NCI-H524 (cell line): ENCODE measurements at places on chromosomes 7 and 10.
A peak's percentile ranks its signal among the peaks of the same experiment; 100 is the strongest.

DNA sequence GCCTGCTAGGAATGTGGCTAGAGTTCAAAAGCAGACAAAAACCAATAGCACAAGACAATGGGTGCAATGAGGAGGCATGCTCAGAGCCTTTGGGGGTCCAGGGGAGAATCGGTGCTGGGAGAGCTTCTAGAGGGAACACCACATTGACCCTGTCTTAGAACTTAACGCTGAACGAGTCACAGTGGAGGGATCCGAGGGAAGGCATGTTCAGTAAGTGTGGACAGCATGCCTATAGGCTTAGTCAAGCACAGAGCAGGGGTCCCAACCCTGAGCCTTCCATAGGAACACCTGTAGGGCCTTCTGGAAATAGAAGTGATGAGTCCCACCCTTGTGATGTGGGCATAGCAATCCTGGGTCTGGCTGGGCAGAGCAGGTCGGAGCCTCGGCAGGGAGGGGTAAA, 148.7 kb downstream of the PKD1L1 start:
- DNase-seq = no peak

- no peak for DNase-seq
These were observed 6.2 kb upstream of the PSTK start for GRCh38 chr10:122974023-122974422.

DNA sequence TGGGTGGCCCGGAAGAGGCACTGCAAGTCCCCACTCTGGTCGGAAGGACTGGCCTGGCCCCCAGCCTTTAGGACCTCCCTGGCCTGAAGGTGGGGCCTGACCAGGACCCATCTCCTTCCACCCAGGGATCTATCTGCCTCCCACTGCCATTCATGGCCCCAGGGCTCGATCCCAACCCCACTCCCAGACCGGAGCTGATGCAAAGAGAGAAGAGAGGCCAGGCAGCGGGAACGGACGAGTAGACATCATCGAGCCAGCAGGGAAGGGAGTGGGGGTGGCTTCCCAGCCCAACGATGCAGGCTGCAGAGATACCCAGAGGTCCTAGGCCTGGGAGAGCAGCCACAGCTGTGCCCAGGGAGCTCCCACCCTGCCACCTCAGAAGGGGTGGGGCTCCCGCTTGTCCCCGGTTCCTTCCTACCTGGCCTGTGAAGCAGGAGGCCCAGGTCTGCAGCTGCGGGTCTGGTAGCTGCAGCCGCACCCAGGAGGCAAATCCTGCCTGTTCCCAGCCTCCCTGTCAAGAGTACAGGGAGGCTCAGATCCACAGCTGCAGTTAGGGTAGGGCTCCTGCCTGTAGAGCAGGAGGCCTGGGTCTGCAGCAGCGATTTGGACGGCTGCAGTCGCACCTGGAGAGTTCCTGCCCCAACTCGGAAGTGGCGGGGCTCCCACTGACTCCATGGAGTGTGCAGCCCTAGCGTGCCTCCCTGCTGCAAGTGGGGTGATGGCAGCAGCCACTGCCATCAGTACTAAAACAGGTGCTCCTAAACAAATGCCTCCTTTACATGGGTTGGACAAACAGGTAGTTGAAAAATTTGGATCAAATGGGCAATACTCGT, 1151.0 kb upstream of the PHF14 start:
- DNase-seq = no peak

GRCh38 chr7:148590471-148590870, at the start of gene C7orf33:
TSS of gene C7orf33 (plus strand) at chr7:148590766. CDS start at chr7:148590926, 160 bp downstream.
- DNase-seq = peak; percentile 93

DNA sequence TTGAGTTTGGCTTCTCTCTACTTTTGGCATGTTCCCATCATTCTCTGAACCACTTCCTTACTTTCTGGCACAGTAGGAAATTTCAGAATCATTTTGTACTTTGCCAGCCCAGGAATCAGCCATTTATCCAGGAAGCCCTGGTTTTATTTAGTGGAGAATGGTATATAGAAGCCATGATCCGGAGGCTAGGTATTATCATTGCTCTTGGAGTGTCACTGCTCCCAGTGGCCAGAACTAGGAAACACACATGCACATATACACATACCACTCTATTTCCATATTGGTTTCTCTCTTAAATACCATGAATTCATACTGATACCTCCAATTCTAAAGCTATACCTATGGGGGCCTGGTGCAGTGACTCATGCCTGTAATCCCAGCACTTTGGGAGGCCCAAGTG, 36.3 kb downstream of the SUFU start:
- DNase-seq = peak; percentile 2

DNA sequence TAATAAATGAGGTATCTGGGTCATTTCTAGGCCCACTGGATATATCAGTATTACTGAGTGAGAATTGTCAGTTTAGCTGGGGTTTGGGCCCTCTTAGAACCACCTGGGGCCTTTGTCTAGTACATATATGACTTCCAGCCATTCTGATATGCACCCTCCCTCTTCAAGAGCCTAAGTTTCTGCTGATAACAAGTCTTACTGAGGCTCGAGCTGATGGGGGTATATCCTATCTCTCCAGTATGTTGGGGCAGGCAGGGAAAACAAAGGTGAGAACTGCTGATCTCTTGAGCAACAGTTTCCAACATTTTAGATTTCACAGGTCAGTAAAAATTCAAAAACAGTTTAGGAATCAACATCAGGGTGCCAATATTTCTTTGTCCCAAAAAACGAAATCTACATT, 10.8 kb upstream of the ZNRF2 start:
- DNase-seq = no peak
